Stimulated activated CD8-positive, alpha-beta memory T cell treated with anti-CD3 and anti-CD28 coated beads, Interleukin-15, amount 100 ng/mL, for 4 hours (primary cell): ENCODE measurements at places on chromosomes 7 and 10.

DNA sequence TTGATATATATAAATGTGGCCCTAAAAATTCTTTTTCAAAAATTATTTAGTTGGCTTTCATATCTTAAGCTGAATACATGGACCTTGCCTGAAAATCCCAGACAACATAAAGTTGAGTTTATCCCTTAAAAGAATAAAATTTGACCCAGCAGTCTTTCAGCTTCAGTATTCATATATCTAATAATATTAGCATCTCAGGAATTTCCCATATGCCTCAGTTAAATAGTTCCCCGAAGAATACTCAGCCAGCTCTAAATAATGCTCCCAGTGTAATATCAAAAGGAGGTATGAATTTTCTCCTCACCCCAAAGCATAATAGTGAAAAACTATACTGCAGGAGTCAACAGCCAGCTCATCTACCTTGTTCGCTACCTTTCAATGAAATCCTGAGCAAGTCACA lies 145.9 kb downstream of the CTNNA3 start:
- no peak for DNase-seq

DNA sequence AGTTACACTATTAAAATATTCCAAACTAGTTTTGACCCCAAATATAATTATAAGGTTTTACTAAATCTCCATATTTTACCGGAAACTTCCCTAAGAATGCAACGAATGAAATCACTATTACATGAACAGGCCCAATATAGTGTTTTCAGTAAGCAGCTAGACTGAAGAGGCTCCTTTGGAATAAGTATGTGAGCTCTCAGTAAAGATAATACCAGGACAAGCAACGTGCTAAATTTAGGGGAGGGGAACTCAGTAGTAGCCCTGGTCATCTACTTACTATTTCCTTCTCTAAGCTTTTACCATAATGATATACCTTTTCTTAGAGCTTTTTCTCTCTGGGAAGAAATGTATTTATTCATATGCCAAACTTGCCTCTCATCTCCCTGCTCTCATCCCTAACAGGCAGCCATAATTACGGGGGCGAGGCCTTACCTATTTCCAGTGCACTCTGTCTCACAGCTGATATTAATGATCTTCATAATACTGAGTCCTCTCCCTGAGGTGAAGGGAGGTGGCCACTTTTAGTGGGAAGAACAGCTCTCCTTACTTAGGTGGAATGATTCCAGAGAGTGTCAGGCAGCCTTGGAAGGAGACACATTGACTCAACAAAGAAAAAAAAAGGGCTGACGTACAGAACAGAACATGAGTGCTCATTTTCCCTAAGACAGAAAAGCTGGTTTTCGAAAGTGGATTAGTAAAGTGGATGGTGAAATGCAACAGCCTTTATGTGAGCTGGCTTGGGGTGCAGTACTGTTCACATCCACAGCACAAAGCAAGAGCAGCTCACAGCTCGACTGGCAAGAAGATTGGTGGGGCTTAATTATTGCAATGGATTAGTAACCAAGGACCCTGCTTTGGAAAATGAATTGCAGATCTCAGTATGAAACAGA lies 165.4 kb downstream of the GLI3 start:
- no peak for DNase-seq

- no peak for DNase-seq
Measured at GRCh38 chr7:39355664-39356063, 210.5 kb upstream of the YAE1 start.

- no peak for DNase-seq
Measured at GRCh38 chr10:533186-533585, 156.3 kb downstream of the DIP2C start.

DNA sequence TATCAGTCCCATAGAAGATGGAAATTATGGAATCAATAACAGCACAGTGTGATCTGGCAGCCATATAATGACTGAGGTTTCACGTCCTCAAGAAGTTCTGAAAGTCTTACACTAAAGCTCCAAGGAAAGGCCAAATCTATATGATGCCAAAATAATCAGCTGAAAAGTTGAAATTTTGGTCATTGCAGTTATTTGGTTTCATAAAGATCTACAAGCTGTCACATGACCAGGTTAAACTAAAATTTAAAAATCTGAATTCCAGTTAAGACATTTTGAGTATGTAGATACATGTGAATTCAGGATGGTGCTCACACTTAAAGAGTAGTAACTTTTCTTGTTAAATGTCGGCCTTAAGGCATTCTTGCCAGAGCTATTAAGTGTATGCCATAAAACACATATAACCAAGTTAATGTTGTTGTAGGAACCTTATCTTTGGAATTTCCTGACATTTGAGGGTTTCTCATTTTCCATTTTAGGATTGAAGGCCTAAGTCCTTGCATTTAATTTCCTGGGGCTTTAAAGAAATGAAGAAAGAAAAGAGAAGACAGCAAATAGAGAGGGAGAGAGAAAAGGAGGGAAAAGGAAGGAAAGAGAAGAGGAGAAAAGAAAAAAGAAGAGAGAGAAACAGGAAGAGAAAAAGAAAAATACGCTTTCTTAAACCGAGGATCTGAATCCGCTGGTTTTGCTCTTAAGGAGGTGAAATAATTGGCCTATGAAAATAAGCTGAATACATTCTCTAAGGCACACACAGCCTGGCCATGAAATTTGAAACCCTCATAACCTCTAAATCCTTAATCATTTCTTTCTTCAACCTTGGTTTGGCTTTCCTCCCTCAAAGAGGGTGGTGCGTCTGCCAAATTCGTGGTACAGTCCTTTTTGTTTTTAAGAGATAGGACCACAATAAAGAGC lies 43.8 kb downstream of the DENND2A start:
- no peak for DNase-seq

GRCh38 chr10:14519785-14520184 lies 189.1 kb upstream of the FRMD4A start:
- no peak for DNase-seq

- no peak for DNase-seq
Measured at GRCh38 chr10:27145937-27146336, 8.2 kb downstream of the YME1L1 start.

DNA sequence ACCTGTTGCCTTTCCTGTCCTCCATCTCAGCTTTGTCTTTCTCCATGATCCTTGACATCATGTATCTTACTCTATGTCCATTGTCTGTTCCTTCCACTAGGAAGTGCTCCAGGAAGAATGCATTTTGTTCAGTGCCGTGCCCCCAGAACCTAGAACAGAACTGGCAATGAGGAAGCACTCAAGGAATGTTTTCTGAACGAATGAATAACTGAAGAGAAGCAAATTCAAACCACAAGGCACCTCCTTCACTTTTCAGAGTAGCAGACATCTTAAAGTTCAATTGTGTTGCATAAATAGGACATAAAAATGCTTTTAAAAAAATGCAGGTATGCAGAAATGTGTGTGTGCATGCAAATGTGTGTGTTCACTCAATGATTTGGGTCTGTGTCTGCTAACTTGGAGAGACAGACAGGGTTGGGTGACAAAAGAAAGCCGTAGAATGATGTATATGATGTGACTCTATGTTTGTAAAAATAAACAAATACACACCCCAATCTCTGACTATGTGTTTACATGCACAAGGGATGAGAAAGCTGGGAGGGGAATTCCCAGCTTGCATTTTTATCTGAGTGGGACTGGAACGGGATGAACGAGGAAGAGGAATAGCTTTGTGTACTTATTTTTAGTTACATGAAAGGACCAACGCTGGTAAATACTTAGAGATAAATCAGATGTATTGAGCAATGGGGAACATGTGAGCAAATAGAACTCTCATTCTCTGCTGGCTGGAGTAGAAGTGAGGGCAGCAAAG lies 237.7 kb downstream of the FANK1 start:
- DNase-seq = no peak

DNA sequence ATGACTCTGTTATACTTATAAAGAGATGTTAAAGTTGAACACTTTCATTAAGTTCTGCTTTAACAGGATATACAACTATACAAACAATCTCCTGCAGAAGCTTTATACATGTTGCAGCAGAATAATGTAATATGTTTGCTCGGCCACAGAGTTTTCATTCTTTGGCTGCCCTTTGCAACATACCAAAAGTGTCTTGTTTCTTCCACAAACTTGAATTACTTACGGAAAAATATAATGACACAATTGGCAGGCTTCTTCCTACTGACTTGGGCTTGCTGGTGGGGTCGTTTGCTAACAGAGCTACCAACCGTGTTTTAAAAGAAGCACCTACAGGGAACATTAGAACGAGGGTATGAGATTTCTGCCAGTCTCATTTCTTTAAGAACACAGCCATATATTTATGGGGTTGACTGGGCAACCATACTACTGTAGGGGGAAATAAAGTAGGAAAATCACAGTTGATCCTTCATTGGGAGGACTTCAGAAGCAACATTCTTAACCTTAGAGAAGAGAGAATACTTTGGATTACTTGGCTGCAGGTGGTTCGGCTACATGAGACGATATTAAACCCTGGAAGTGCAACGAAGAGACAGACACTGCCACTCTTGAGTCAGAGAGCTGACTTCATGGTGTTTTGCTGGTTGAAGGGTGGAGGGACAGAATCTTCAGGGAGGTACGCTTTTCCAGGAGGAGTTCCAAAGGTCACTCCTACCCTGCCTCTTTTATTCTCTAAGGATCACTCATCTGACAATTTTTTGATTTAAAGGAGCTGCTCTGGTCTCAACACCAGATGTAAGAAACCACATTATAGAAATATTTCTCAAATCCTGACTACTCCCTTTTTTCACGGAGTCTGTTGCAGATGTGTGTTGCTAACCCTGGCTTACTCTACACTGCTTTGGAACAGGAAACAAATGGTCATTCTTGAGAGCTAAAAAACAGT lies 123.9 kb downstream of the SEMA3C start:
- DNase-seq = no peak

- DNase-seq = no peak
Measured at GRCh38 chr7:31758755-31759154, 71.7 kb downstream of the PPP1R17 start.

DNA sequence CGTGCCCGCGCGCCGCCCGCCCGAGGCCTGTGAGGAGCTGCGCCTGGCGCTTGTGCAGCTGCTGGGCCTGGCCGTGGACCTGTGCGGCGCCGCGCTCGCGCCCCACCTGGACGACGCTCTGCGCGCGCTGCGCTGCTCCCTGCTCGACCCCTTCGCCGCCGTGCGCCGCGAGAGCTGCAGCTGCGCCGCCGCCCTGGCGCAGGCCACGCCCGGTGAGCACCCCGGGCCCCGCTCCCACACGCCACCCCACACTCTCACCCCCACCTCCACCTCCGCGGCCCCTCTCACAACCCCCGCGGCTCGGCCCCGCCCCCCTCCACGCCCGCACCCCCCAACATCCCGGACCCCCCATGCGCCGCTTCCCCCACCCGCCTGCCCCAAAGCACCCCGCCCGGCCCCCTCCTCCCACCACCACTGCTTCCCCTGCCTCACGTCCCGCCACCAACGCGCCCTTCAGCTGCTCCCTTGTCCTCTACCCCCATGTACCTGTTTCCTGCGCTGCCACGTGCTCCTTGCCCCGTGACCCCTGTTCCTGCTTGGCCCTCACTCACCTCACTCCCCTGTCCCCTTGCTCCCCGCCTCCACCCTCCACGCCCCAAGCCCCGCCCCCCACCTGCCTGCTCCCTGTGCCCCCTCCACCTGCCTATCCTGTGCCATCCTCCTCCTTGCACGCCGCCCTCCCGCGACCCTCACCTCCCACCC lies at the start of gene PRKAR1B:
TSS of gene PRKAR1B (minus strand) at position 178 of the 702 bp plus-strand sequence. CDS start 15,776 bp downstream, outside the sequence.
- peak; percentile 50 for DNase-seq

- no peak for DNase-seq
Measured at GRCh38 chr10:58322072-58322834, 12.6 kb upstream of the UBE2D1 start.

DNA sequence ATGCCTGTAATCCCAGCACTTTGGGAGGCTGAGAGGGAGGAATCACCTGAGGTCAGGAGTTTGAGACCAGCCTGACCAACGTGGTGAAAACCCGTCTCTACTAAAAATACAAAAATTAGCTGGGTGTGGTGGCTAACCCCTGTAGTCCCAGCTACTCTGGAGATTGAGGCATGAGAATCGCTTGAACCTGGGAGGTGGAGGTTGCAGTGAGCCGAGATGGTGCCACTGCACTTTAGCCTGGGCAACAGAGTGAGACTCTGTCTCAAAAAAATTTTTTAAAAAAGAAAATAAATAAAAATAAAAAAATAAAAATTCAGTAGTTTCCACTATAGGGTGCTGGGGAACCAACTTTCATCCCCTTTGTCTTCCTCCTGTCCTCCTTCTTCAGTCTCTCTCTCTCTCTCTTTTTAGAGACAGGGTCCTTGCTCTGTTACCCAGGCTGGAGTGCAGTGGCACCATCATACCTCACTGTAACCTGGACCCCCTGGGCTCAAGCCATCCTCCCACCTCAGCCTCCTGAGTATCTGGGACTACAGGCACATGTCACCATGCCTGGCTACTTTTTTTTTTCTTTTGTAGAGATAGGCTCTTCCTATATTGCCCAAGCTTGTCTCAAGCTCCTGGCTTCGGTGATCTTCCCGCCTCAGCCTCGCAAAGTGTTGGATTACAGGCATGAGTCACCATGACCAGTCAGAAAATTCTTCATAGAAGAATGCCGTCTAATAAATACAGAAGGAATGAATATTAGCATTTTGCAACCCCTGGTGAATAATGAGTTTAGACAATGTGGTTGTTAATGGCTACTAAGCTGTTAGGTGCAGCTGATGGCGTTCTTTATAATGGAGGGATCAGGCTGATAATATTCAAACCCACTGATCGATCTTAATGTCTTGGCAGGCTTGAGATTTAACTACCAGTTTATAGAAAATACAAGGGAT lies 20.6 kb downstream of the RBM20 start:
- no peak for DNase-seq

- no peak for DNase-seq
Measured at GRCh38 chr7:3463696-3464095, 162.6 kb downstream of the SDK1 start.
